Testis (tissue), 5 donors: ENCODE measurements at places on chromosomes 6 and 20. TPM values are rescaled to one million over a fixed set of nuclear protein-coding genes. Genes with fewer than 3 reads are reported as not detected.

DNA sequence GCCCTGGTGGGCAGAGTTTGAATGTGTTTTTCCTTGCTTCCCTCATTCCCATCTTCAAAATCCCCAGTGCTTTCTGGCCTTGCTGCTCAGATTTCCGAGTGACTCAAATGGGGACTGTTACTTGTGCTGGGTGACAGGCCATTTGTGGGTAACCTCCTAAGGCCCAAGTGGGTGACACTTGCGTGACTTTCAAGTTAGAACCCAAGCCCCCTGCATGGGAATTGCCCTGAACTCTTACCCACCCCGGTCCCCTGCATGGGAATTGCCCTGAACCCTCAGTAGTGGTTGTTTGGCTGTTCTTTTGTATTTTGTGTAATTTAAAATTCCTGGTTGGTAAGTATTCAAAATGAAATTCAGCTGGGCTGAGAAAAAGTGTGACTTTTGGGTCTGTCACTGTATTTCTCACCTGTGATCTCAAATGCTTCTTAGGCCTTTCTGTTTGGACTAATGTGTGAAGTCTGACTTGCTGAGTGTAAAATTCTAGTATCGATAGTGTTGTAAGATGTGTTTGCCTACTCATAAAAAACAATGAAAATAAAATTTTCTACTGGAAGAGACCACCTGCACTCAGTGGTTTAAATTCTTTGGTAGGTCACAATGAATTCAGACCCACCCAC lies 12.4 kb upstream of the RBM38 start:
- no peak for DNase-seq

The PNLDC1 gene
- 31.6 TPM for polyA plus RNA-seq

DNA sequence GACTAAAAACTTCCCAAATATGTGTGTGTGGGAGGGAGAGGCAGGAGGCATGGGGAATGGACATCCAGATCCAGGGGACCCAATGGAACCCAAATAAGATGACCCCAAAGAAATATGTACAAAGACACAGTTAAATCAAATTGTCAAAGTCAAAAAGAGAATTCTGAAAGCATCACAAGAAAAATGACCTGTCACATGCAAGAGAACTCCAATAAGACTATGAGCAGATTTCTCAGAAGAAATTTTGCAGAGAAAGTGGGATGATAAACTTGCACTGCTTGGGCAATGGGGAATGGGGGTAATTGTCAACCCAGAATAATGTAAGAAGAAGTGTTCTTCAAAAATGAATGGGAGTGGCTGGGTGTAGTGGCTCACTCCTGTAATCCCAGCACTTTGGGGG lies 59.5 kb upstream of the PLN start:
- no peak for DNase-seq

DNA sequence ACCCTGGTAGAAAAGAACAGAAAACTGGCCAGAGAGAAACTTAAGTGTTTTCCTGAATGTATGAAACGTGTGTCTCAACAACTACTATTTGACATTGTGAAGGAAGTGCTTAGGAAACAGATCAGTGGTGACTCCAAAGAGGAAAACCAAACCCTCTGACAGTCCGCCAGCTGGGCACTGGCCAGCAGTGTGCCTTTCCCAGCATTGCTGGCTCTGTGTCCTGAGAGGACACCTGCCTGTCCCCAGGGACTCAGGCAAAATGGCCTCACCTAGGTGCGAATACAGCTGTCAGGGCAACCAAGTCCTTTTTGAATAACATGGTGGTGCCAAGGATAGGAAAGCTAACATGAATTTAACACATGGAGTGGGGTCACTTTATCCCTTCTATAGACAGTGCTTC lies 72.5 kb downstream of the NDUFAF5 start:
- no peak for DNase-seq

DNA sequence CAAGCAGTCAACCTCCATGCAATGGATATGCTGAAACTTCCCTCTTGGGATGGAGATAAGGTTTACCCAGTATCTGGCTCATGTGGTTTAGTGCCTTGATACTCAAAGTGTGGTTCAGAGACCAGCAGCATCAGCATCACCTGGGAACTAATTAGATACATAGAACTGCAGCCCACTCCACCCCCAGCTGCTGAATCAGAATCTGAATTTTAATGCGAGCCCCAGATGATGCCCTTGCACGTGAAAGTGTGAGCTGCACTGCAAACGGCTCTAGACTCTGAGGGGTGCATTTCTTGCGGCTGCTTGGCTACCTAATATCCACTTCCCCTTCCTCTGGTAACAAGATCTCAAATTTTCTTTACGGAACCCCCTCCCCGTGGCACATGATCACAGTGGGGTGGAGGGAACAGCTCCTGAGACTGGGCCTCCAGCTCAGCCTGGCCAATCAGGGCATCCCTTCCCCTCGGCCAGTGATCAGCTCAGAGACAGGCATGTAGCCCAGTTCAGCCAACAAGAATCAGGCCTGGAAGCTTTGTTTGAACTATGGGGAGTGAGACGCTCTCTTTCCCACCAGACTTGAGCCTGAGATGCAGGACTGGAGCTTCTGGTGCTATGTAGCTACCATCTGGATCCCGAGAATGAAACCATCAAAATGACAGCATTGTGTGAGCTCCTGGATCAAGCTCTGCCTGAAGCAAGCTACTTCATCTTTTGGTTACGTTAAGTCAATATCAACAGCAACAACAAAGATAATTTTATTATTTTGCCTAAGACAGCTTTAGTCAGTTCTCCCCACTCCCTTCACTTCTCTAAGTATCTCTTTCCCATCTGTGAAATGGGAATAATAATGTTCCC lies 12.8 kb downstream of the KCNK15 start:
- no peak for DNase-seq

DNA sequence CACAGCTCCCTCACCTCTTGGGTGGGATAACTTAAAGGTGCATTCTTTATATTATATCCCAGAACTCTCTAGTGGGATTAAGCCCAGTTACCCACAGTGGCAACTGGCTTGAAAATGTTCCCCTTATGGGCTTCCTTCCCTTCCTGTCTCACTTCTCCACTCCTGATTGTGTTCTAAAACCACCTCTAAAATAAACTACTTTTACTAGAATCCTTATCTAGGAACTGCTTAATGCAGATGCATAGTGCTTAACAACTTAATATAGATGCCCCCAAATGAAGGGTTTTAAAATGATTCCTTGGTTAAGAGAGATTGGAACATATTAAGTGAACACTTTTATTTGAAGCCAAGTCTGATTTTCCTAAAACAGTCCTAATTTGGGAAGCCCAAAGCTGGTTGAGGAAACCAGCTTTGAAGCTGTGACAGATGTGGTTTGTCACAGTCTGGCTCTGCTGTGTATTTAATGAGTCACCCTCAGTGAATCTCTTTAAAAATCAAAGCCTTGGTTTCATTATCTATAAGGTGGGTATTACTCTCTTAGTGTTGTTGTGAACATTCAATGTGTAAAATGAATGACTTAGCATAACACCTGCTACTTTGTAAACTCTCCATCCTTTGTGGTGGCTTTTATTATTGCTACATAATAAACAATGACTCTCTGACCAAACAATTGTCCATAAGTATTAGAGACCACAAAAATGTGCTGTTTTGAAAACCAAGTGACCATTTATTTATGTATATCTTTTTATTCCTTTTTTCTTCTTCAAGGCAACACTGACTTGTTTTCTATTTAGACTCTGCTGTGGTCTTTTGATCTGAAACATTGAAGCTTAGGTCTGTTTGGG lies 24.4 kb downstream of the PLCB1 start:
- no peak for DNase-seq

The IRF4 gene
- polyA plus RNA-seq: 1.8 TPM

The C20orf202 gene
- 0.84 TPM for polyA plus RNA-seq

DNA sequence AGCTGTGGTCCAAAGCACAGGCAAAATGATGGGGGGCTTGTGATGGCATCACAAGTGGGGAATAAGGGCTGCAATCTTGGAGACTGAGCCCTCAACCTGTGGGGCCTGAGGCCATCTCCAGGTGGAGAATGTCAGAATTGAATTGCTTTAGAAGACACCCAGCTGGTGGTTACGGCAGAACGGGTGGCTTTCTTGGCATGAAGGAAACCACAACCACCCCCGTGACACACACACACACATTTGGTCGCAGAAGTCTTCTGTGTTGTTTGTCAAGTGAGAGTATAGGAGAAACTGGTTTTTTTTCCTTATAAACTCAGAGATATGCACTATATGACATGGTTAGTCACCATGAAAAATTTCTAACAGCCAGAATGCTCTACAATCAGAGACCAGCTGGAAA lies 139.5 kb upstream of the CDH4 start:
- DNase-seq: no peak

- DNase-seq: no peak
Observed at GRCh38 chr20:52130406-52130805, 61.2 kb downstream of the ZFP64 start.

GRCh38 chr6:55399351-55399750 lies 72.1 kb downstream of the GFRAL start:
- DNase-seq: no peak

The SLC25A27 gene
- polyA plus RNA-seq: 26.3 TPM

- DNase-seq: no peak
Observed at GRCh38 chr20:24836661-24837299, 112.3 kb upstream of the CST7 start.

DNA sequence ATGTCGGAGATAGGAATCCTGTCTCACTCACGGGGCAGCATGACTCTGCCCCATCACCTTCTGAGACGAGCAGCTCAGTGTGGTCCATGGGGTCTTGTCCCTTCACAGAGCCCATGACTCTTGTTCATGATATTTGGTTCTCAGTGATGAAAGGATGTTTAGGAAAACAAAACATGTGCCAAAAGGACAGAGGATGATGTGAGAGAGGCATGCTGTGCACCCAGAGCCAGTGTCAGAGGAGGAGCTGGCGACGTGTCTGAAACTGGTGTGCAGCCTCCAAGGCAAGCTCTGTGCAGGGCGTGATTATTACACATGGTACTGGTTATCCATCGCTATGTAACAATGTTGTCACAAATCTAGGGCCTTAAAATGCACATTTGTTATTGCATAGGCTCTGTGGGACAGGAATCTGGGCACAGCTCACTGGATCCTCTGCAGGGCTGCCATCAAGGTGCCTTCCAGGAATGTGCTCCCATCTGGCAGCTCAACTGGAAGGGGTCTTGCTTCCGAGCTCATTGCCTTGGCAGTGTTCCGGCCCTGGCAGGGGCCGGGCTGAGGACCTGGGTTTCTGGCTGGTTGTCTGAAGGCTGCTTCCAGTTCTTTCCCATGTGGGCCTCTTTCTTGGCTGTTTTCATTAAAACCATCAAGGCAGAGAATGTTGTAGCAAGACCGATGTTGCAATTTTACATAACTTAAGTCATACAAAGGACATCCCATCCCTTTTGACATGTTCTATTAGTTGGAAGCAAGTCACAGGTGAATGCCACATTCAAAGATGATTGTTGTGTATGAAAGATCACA lies 175.4 kb downstream of the ERMARD start:
- no peak for DNase-seq

GRCh38 chr6:41750374-41750773 lies 3.2 kb upstream of the PGC start:
- DNase-seq: no peak

The PTCRA gene
- not detected for polyA plus RNA-seq

The LY6G6F gene
- polyA plus RNA-seq: 0.41 TPM

DNA sequence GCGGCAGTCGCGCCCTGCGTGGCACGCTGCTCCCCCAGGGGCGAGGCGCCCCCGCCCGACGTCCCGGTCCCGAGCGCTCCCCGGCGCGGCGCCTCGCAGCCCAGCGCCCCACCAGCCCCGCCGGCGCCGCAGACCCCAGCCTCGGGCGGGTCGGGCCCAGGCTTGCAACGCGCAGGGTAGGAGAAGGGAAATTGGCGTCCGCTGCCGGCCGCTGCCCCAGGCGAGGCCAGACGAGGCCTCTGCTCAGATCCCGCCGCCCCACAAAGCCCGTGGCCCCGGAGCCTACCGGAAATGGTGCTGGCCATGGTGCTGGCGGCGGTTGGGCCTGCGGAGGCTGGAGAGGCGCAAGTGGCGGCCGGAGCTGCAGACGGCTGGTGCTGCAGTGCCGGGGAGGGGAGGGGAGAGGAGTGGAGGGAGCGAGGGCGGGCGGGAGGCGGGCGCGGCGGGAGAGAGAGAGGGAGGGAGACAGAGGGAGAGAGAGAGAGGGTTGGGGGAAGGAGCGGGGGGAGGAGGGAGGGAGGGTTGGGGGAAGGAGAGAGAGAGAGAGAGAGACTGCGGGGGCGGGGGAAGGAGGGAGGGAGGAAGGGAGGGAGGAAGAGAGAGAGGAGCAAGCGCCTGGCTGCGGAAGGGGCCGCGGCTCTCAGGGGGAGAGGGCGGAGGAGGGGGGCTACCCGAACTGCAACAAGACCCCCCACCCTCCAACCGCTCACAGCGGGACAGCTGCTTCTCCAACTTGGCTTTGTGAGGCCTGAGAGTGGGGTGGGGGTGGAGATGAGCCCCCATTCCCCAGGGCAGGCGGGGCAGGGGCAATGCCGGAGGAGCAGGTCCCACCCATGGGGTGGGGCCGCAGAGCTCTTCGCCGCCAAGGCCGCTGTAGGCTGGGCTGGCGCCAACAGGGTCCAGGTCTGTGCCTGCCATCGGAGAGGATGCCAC lies at the start of gene STMN3:
Gene STMN3, minus strand, starts transcription at position 384 of the 933 bp plus-strand sequence. Its CDS starts 79 bp downstream, at position 305.
- peak; percentile 87 for DNase-seq

- no peak for DNase-seq
Observed at GRCh38 chr6:43891072-43891870, 121.3 kb downstream of the VEGFA start.

The PROKR2 gene
- polyA plus RNA-seq: 0.66 TPM

The ENPP4 gene
- polyA plus RNA-seq: 13.0 TPM

GRCh38 chr20:63129991-63130657 lies 85.8 kb downstream of the YTHDF1 start:
- DNase-seq: no peak

- peak; percentile 15 for DNase-seq
Observed at GRCh38 chr6:79384845-79385244, 150.4 kb upstream of the HMGN3 start.

DNA sequence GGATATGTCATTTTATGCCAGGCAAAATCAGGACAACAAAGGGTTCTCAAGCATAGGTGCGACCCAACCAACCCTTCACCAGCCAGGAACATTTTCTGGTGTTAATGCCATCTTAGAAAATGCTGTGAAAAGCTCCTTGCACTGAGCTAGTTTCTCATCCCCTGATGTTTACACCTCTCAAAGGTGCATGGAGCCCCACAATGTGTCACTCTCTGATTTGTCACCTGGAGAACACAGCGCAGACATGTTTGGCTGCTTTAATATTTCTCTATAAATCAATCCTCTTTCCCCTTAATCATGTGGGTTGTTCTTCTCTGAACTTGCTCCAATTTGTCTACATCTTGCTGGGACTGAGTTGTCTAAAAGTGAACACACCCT lies 244.3 kb downstream of the TSHZ2 start:
- no peak for DNase-seq

- no peak for DNase-seq
Observed at GRCh38 chr6:122033564-122034181, 365.8 kb upstream of the HSF2 start.

DNA sequence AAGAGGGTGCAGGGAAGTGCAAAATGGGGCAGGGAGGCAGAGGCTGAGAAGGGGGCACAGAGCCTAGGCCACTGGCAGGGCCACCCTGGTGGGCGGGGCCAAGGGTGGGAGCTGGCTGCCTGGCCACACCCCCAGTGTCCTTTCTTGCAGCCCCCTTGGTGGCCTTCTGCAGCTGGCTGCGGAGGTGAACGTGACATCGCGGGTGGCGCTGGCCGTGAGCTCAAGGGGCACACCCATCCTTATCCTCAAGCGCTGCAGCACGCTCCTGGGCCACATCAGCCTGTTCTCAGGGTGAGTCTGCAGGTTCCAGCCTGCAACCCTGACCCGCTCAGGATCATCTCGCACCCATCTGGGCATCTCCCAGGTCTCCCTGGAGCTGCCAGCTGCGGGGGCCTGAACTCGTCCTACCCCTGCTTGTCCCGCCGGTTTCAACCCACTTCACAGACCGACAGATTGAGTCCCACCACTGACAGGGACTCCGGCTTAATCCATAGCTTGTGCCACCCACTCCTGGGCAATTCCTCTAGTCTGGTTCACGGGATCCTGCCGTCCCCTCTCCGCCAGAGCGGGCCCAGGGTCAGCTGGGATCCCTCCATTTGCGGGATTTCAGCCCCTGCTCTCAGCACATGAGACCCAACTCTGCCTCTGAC lies 6.2 kb downstream of the BPIFB3 start:
- DNase-seq: no peak
